Hematopoietic multipotent progenitor cell (in vitro differentiated cells): ENCODE measurements at places on chromosomes 1 and 21. TPM values are rescaled to one million over a fixed set of nuclear protein-coding genes. Genes with fewer than 3 reads are reported as not detected.

DNA sequence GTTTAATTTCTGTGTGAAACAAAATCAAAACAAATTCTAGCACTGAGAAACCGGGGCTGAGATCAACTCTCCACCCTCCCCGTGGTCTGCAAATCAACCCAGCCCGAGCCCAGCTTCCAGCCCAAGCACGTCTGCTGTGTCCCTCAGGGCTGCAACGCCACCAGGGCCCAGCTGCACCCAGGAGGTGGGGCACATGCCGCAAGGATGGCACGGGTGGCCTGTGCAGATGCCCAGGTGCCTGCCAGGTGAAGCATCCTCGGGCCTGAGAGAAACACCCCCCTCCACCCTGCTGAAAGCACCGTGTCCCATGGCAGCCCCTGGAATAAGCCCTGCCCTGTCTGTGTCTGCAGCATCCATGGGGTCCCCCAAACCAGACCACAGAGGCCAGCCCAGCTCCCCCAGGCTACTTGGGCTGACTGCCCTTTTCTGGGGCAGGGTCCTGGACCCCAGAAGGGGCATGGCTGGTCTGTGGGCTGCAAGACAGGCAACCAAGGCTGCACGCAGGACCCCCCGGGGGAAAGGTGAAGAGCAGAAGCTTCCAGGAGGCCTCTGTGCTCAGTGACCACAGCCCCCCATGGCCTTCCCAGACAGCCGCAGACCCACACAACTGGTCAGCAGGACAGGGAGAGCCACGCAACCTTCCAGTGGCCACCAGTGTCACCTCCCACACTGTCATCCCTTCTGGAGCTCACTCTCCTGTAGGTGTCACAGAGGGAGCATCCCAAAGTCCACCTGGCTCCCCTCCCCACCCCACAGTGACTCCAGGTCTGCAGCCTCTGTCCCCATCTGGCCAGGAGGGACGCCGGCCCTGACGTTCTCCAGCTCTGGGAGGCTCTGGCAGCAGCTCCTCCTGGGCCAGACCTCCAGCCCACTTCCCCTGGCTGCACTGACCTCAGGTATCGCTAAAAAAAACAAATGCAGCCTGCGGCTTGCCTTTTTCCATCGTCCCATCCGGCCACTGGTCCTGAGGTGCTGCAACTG, 7.7 kb downstream of the WNT9A start:
- DNase-seq: no peak

DNA sequence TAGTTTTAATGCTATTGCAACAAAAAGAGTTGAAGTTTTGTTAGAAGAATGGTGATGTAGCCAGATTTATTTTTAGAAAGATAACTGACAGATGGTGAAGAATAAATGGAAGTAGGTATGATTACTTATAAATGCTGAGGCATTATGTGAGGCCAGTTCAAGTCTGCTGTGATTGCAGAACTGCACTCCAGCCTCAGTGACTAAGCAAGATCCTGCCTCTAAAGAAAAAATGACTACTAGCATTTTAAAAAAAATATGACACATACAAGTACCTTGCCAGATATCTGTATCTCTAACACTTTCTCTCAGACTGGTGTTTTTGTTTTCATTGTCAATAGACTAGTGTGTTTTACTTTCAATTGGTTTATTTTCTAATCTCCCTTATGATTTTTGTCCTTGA, 1242.4 kb upstream of the ADGRL4 start:
- DNase-seq: no peak

GRCh38 chr1:86388777-86389176, 7.3 kb downstream of the ODF2L start:
- DNase-seq: no peak

- DNase-seq: no peak
Observed at GRCh38 chr1:209430107-209430506, 153.4 kb upstream of the CAMK1G start.

- no peak for DNase-seq
Observed at GRCh38 chr1:175377394-175377793, 184.8 kb upstream of the KIAA0040 start.

Gene WLS
- total RNA-seq: under 0.01 TPM
